Dorsolateral prefrontal cortex (tissue), 122 donors: ENCODE measurements at places on chromosomes 1 and 21. TPM values are rescaled to one million over a fixed set of nuclear protein-coding genes. Genes with fewer than 3 reads are reported as not detected.

NCMAP gene
- total RNA-seq = not detected

CHRM3 gene
- 69.1 TPM for total RNA-seq

TMPRSS2 gene
- total RNA-seq = not detected

LCE2A gene
- total RNA-seq = not detected

TIAM1 gene
- total RNA-seq = 86.0 TPM

DYNLT5 gene
- total RNA-seq = 6.0 TPM

CNTN2 gene
- total RNA-seq = 230 TPM

AMY1A gene
- total RNA-seq = not detected

PADI4 gene
- total RNA-seq = 1.9 TPM

LHX8 gene
- total RNA-seq = not detected

ANKRD35 gene
- 5.6 TPM for total RNA-seq

PTPN7 gene
- 1.2 TPM for total RNA-seq

TIE1 gene
- 11.4 TPM for total RNA-seq

BATF3 gene
- total RNA-seq = 9.1 TPM

C1orf115 gene
- 79.7 TPM for total RNA-seq

CLCA4 gene
- 0.94 TPM for total RNA-seq

FAM163A gene
- 5.0 TPM for total RNA-seq

NPPA gene
- 1.9 TPM for total RNA-seq

EXTL1 gene
- total RNA-seq = 52.6 TPM

SPRR3 gene
- total RNA-seq = not detected

SLAMF6 gene
- not detected for total RNA-seq

ZBTB37 gene
- 20.3 TPM for total RNA-seq

DLGAP3 gene
- total RNA-seq = 106 TPM

USP16 gene
- total RNA-seq = 32.0 TPM

PIK3C2B gene
- 56.0 TPM for total RNA-seq

NECTIN4 gene
- not detected for total RNA-seq

B4GALT3 gene
- 37.5 TPM for total RNA-seq

ATP1A2 gene
- 618 TPM for total RNA-seq

SLC6A17 gene
- total RNA-seq = 182 TPM

GAS5 gene
- total RNA-seq = 146 TPM

HLCS gene
- total RNA-seq = 25.9 TPM

LCE1D gene
- total RNA-seq = not detected

TRIM67 gene
- 1.4 TPM for total RNA-seq

FTCD gene
- total RNA-seq = 22.8 TPM

GNL2 gene
- 16.7 TPM for total RNA-seq

PLEKHA6 gene
- total RNA-seq = 115 TPM

RAB7B gene
- 0.63 TPM for total RNA-seq

HCRTR1 gene
- total RNA-seq = 0.31 TPM

FYB2 gene
- 0.68 TPM for total RNA-seq

RGSL1 gene
- not detected for total RNA-seq

SYF2 gene
- 25.7 TPM for total RNA-seq

CFHR1 gene
- total RNA-seq = not detected

TRAF3IP3 gene
- 2.0 TPM for total RNA-seq
